NCI-H2227 treated with DMSO at 0.1 percent for 48 hours (cell line): ENCODE measurements at places on chromosomes 2 and 18.

DNA sequence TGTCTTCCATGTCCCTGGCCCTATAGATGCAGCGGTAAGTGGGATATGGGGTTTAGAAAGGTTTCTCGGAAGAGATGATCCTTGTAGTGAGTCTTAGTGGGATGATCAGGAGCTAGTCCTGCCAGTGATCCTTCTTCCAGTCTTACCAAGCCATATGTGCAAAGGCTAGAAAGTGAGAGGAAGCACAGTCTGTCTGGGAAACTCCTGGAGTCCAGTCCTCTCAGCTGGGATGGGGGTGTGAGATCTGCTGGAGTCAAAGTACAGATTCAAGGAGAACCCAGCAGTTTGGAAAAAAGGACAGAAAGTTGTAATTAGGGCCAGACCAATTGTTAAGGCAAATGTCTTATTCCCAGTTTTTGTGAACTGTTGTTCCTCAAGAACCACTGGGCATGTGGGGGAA, 83.3 kb downstream of the LIMS1 start:
- DNase-seq = no peak

- DNase-seq = no peak
These were observed at the start of gene GULP1 for GRCh38 chr2:188291617-188292347. GULP1 (plus strand) TSS chr2:188291874; CDS start chr2:188477703, 185,829 bp downstream.

- DNase-seq = no peak
These were observed 51.7 kb downstream of the VIT start for GRCh38 chr2:36748166-36748565.

GRCh38 chr18:73590950-73591349, 556.7 kb downstream of the FBXO15 start:
- DNase-seq = no peak

- DNase-seq = no peak
These were observed 87.1 kb downstream of the PARD3B start for GRCh38 chr2:204632410-204632809.

GRCh38 chr2:112644933-112645309, 818 bp upstream of the SLC20A1 start:
- DNase-seq = no peak

GRCh38 chr18:58787536-58788149, 77.0 kb upstream of the ZNF532 start:
- DNase-seq = no peak

- peak; percentile 86 for DNase-seq
These were observed 1541.9 kb upstream of the PIK3C3 start for GRCh38 chr18:40413160-40413559.

DNA sequence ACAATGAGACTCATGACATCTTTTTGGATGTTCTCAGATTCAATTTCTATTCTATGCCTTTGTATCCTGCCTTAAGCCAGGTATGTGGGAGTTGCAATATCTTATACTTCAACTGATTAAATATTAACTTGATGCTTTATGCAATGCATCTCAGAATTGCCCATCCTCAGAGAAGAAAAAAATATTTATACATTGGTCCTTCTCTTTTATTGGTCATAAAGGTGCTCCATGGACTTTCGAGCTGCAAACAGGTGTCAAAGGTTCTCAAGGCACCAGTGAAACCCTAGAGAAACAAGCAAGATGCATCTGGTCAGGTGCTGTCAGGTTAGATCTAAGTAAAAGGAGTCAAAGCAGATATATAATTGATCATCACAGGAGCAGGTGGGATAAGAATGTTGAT, 690.5 kb downstream of the PLCL1 start:
- DNase-seq = no peak

DNA sequence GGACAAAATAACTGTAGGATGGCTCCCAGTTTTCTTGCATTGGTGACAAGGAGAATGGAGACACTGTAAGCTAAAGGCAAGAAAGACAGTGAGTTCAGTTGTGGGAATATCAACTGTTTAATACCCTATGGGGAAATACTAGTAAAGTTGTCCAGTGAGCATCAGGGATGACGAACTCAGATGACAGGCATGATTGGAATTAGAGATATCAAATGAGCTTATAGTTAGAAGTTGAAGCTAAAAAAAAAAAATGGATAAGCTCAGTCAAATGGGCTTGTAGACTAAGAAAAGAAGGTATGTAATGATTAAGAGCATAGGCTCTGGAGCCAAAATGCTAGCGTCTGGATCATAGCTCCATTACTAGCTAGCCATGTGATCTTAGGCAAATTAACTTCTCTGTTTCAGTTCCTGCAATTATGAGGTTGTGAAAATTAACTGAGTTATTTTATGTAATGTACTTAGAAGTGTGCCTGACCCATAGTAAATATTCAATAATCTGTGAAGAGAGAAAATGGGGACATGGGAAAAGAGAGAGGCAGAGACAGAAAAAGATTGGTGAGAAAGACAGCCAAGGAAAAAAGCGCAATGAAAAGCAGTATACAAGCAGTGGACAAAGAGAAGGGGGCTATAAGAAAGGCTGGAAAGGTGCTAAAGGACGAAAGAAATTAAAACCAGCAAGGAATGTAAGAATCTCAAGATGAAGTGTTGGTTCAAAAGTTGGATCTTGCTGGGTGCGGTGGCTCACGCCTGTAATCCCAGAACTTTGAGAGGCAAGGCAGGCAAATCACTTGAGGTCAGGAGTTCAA, 95.7 kb upstream of the SLC39A10 start:
- no peak for DNase-seq

GRCh38 chr2:172350839-172351479, 76.4 kb upstream of the ITGA6 start:
- DNase-seq = no peak

DNA sequence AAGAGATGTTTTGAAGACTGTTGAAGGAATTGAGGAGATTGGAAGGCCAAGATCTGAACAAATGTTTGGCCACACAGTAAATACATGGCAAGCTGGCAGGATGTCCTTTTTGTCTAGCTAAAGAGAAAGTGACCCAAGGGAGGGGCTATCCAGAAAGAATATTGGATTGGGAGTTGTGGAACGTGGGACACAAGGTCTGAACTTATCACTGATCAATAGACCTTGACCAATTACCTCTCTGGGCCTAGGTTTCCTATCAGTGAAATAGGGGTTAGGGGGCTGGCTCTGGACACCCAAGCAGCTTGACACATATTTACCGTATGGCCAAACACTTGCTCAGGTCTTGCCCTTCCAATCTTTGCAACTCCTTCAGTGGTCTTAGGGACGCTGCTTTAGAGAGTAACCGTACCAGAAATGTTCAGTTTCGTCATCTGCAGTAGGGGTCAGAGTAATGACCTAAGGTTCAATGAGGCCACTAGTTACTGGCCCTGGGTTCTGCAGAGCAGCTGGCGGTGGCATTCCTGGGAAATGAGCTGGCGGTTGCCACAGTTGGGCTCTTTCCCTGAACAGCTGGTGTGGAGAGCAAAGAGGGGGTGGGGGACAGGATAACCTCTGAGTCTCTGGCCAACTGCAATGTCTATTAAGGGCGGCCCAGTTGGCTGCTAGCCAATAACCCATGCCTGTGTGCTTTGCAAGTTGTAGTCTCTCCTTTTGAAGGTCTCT, 70.1 kb upstream of the STPG4 start:
- DNase-seq = peak; percentile 66

- no peak for DNase-seq
These were observed 12.8 kb downstream of the ASIC4 start for GRCh38 chr2:219527076-219527394.

DNA sequence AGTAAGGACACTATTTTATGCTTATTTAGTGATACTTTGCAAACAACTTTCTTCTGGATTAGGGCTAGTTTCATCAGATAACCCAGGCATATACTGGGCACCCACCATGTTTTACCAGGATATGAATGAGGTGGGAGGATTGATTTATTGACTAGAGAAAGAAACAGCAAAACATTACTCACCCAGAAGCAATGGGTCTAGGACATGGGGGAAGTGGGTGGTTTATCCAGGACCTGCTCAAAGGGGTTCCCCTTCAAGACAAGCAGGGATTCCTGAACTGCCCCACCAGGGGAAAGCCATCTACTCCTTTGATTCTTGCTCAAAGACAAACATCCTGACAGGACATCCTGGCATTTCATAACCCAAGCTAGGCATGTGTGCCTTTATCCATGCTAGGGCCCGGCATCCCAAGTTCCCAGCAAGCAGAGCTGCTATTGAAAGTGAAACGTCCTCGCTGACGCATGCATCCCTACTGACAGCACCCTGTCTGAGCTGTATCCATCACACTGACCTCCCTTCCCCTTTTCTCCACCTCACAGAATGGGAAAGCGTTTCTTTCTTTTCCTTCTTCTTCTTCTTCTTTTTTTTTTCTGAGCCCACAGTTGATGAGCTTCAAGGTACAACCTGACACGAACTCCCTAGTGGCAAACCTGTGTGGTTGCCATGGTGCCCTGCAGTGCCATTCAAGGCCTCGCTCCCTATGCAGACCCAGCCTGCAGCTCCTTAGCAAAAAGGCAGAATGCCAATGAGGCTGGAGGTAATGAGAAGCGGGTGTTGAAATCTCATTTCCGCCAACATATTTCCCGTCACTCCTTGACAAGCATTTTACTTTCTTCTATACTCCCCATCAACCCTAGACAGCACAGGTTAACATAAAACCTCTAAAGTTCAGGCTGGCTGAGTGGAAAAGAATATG, 70.5 kb downstream of the CLHC1 start:
- DNase-seq = no peak

- peak; percentile 31 for DNase-seq
These were observed 27.2 kb downstream of the CLUL1 start for GRCh38 chr18:623761-624620.

GRCh38 chr2:144477281-144477956, 42.5 kb downstream of the ZEB2 start:
- DNase-seq = no peak

- peak; percentile 35 for DNase-seq
These were observed 382.2 kb upstream of the HNRNPA3 start for GRCh38 chr2:176830362-176830761.

- DNase-seq = no peak
These were observed 258.3 kb downstream of the SS18 start for GRCh38 chr18:25832001-25832604.

DNA sequence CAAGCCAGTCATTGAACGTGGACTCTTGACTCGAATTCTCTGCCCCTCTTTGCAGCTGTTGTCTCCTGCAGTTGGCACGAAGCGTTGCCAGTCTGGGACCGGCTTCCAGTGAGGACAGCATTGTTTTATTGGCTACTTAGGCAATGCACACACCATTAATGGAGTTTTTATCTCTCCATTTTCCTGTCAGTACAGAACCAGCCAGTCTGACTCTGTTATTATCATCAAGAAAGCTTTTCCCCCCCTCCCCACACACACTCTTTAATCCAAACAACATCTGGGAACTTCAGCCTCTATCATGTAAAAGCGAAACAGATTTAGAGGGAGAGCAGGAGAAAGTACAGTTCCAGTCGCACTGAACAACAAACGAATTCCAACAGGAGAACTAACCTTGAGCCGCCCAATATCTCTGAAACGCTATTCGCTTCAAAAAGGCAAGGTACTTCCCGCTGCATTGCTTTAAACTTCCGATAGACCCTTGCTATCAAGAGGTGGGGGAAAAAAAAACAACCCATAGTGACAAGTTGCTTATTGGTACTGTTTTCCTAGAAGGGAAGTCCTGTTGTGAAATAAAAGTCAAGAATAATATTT, 38.2 kb downstream of the ACVR1 start:
- DNase-seq = peak; percentile 65

- no peak for DNase-seq
These were observed 7.1 kb downstream of the PPP1R1C start for GRCh38 chr2:181992776-181993175.

DNA sequence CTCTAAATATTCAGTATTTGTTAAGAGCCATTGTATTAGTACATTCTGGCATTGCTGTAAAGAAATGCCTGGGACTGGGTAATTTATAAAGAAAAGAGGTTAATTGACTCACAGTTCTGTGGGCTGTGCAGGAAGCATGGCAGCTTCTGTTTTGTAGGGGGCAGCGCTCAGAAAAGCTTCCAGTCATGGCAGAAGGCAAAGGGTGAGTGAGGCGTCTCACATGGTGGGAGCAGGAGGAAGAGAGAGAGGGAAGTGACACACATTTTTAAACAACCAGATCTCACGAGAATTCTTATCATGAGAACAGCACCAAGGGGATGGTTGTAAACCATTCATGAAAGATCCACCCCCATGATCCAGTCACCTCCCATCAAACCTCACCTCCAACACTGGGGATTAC, 13.8 kb upstream of the CCDC102B start:
- DNase-seq = no peak

DNA sequence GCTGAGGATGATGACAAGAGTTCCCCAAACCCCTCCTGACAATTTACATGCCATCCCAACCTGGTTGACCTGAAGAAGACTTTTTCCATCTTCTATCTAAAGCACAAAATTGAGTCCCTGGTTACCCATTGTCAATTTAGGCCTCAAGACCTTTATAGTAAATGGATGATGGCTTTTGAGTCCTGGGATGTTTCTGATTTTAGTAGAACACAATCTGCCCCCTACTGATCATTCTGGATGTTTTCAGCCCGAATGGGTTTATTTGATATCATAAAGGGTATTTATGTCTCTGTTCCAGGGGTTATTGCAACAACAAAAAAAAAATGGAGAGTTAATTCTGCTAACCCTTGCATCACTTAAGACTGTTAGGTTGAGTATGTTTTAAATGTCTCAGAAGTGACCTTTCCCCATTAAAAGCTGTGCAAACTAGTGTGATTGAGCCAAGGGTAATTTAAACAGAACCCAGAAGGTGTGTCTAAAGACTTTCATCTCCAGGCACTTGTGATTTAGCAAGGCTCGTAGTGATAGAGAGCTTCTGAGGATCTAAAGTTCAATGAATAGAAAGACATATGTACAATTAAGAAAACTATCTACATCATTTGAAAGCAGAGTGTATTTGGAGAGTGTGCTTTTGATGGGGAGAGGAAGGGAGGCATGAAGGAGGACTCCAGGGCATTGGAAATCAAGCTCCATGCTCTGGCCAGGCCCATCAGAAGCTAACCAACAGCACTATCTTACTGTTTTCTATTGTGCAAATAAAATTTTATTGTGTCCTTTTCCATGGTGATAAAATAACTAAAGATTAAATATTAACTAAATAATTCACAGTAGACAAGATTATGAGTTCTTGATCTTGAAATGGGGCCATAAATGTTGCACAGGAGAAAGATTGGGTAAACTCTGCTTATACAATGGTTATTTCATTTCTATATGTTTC, 96.6 kb upstream of the NOSTRIN start:
- DNase-seq = peak; percentile 59

DNA sequence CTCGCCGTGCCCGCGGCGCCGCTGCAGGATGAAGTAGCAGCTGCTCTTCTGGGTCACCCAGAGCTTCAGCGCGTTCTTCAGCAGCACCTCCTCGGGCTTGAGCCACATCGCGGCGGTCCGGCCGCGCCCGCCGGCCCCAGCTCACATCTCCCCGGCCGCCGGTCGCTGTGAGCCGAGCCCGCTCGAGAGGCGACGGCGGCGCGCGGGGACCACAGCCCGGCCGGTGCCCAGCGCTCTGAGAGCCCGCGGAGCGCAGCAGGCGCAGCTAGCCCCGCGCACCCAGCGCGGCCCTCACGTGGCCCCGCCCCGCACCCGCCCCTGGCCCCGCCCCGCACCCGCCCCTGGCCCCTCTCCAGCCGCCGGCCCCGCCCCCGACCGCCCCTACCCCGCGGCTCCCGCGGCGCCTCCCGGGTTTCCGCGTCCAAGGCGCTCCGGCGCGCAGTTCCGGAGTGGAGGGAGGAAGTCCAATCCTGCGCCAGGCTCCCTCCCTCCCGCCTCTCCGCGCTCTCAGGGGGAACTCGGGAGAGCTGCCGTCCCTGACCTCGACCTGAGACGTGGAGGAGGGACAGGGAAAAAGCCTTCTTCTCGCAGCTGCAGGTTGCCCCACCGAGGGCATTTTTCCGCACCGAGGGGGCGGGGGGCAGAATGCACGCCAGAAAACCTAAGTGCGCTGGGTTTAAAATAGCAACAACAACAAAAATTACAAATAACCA, at the start of gene TBC1D8:
TSS of gene TBC1D8 (minus strand) at position 237 of the 713 bp plus-strand sequence. CDS start at position 108, 129 bp downstream.
- DNase-seq = peak; percentile 64
